ENCODE measurements at places on chromosomes 5 and 9.

- DNase-seq = peak; percentile 32
Observed at GRCh38 chr5:53924392-53924791, 364.0 kb downstream of the NDUFS4 start.

DNA sequence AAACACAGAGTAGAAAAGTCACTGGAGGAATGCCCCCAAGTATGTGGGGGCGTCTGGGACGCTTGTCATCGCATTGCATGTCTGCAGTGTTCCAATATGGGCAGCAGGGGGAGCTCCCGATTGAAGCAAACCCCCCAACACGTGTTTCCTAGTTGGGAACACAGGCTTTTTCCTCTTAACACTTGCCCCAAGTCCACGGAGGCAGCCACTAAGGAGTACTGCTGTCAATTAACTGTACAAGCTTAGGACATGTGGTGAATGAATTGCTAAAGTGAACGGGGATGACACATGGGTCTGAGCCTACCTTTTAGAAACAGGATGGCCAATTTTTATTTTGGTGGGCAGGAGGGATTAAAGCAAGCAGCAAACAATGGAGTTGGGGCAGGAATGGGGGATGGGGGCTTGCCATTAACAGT lies 2.2 kb downstream of the GABRB2 start:
- peak; percentile 54 for DNase-seq

DNA sequence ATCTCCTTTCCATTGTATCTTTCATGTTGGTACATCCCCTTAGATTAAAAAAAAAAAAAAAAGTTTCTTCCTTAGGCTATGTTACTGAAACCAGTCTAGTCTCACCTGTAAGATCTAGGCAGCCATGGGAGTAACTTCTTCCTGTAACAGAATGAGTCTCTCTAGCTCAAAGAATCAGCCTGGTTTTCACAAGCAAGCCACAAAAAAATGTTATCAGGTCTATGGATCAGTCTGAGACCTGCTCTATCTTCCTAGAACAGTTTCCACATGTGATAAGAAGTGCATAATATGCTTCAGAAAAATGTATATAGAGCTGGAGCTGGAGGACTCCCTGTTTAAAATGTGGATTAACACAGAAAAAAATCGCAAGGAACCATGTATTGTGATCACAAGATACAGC lies 53.8 kb downstream of the ARRDC3 start:
- no peak for DNase-seq

- DNase-seq = no peak
Observed at GRCh38 chr5:145465474-145466263, 369.5 kb downstream of the PRELID2 start.

DNA sequence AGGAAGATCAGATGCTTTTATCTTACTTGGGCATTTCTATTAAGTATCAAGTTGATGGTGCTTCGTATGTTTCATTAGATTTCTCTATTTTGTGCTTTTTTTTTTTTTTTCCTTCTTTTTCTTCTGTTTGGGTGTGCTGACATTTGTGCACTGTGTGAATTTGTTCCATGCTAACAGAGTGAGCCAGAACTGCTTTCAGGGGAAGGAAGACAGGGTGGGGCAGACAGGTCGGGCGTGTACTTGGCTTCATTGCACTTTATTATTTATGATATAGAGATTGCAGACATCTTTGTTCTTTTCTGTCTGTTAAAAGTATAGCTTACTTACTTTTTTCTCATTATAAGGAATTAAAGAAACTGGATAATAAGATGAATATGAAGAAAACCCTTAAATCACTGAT lies 112.2 kb downstream of the FGF18 start:
- DNase-seq = no peak

DNA sequence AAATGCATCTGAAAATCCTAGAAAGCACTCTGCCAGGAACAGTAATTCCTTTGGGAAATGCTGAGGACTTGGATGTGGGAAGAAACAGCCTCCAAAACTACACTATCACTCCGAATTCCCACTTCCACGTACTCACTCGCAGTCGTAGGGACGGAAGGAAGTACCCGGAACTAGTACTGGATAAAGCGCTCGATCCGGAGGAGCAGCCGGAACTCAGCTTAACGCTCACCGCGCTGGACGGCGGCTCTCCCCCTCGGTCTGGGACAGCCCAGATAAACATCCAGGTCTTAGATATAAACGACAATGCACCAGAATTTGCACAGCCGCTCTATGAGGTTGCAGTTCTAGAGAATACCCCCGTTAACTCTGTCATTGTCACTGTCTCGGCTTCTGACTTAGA lies 786 bp downstream of the PCDHB3 start:
- DNase-seq = no peak

DNA sequence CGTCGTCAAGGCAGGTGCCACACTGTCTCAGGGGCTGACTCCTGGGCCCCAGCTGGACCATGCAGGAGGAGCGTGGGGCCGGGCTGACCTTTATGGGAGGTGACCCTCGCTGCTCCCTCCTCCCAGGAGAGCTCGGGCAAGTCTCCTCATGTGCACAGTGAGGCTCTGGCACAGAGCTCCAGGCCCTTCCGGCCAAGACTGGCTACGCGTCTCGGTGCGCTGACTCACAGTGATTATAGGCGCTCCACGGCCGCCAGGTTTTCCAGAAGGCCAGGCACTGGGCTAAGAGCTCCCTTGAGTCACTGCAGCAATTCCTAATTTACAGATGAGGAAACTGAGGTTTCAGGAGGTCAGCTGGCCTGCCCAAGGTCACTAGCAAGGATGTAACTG lies 47.4 kb downstream of the VAV2 start:
- peak; percentile 92 for DNase-seq

DNA sequence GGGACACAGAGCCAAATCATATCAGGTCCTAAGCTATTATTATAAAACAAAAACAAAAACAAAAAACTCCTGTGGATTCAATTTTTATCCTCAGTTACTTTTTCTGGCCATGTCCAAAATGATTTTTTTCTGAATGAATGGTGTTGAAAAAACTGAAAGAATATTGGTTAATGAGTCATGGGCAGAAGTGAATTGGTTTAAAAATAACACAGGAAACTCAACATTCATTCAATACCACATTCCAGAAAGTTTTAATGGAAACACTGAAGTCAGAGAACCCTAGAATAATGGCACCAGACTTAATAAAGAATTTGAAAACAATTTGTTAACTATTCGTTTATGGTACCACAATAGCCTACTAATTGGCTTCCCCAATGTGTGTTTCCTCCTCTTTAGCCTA lies 102.4 kb upstream of the CDH9 start:
- DNase-seq = peak; percentile 45

GRCh38 chr5:98314292-98314691 lies 459.2 kb upstream of the RGMB start:
- peak; percentile 93 for DNase-seq

- no peak for DNase-seq
Observed at GRCh38 chr9:132141344-132141947, 20.4 kb upstream of the NTNG2 start.

DNA sequence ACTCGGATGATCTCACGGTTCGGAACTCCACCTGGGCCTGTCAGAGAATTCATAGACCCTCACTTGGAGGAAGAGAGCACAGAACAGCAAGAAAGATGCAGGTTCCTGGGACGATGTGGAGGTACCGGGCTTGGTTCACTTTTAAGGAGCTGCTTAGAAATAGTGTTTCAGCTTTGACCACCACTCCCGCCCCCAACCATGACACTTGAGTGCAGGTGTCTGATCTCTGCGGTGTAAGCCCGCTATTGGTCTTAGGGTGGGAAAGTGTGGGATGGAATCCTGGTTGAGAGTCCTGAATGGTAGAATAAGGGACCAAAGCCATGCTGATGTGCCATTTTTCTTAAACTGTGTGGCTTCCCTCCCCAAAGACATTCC lies 97.2 kb upstream of the LMX1B start:
- DNase-seq = no peak

DNA sequence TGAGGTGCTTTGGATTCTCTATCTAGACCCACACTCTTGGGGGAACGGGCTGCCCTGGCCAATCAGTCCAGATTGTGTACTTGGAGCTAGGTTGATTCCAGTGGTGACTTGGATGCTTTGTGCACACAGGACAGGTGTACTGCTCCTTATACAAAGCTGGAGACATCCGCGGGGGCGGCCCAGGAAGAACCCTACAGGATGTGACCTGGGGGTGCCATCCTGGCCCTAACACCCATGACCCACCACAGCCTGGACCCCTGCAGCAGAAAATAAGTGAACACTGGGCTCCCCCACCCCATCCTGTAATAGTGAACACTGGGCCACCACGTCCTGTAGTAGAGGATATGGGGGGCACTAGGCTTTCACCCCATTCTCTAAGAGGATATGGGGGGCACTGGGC lies 12.1 kb upstream of the PLEKHG4B start:
- DNase-seq = no peak

- DNase-seq = no peak
Observed at GRCh38 chr5:134568337-134568700, 42.8 kb downstream of the JADE2 start.

DNA sequence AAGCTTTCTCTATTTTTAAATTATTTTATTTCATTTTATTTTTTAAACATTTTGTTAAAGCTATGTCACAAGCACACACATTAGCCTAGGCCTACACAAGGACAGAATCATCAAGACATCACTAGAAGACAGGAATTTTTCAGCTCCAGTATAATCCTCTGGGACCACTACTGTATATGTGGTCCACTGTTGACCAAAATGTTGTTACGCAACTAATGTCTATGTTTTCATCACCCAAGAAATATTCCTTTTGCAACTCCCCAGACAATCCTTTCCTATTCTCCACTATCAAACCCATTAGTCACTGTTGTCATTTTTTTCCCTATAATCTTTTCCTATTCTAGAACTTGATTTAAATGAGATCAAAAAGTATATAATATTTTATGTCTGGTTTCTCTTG lies 2371.7 kb upstream of the C9orf72 start:
- DNase-seq = no peak

GRCh38 chr5:142181096-142181495 lies 72.5 kb downstream of the NDFIP1 start:
- no peak for DNase-seq

DNA sequence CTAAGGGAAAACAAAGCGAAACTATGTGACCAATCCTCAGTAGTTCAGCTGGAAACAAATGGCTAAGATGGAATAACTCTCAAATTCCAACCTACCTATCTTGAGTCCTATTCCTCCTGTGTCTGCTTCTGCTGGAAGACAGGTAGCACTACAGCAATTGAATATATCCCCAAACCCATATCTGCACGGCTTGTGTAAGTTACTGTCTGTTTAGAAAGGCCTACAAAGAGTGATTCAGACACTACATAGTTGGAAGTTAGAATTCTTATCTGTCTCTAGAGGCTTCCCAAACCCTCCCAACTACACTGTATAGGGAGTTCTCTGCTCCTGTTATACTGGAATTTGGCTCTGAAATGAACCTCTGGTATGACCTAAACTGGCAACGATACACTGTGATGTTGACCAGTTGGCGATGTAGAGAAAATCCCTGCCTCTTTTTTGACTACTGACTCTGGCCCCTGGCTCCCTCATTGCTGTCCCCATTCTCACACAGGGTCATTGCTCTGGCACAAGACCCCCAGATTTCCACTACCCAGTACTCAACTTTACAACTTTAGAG lies 22.6 kb upstream of the NADK2 start:
- DNase-seq = no peak

- no peak for DNase-seq
Observed at GRCh38 chr5:73306078-73306719, 133.2 kb downstream of the TMEM174 start.

DNA sequence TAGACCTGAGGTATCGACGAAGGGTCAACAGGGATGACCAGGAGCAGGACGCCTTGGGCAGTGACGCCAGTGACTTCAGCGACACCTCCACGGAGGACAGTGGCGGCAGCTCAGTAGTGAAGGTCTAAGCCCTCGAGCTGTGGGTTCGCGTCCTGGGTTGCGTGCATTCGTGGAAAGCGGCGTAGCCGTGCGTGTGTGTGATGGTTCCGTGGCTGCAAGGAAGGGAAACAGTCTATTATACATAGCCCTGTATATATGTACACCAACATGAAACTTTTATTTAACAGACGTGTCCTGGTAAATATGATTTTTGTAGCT lies 8.4 kb downstream of the PPP1R26 start:
- no peak for DNase-seq

- no peak for DNase-seq
Observed at GRCh38 chr5:143525176-143525575, 121.7 kb upstream of the NR3C1 start.

DNA sequence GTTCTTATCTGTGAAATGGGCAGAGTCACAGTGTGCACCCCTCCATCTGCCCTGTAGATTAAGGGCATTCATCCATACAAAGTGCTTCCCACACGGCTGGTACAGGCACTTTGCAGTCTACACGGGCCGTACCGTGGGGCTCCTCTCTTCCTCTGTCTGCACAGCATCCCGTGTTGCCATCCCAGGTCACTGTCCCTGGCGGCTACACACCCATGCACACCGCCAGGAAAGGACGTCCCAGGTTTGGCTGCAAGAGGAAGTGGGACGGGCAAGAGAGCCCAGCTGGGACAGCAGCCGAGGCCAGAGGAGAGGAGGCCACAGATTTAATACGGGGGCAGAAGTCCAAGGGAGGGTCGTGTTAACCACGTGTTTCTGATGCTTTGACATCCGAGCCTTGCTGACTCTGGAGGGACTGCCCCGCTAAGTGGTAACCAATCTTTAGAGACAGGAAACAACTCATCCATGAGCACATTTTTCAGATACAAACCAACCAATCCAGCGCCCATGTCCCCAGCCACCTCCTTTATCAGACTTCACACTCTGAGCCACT lies 120.0 kb downstream of the ZNF354C start:
- no peak for DNase-seq

DNA sequence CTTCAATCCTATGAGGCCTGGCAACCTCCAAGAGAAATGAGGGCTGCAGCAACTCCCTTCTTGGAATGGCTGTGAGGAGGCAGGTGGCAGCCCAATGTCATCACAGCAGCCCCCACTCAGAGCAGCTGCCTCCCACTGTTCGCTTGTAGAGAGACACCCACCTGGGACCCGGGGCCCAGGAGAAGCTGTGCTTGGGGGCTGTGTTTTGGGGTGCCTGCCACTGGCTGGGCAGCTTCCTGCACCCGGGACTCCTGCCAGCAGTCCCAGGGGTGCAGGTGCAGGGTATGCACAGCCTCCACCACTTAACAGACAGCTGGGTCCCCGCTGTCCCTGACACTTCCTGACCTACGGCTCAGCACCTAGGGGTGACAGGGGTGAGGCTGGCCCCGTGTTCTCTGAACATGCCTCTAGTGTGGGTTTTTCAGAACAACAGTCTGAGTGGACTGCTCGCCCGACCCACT lies 26.2 kb downstream of the NIPAL4 start:
- DNase-seq = no peak

- DNase-seq = peak; percentile 79
Observed at GRCh38 chr5:98454407-98454806, 319.1 kb upstream of the RGMB start.

- no peak for DNase-seq
Observed at GRCh38 chr5:87541676-87542075, 128.9 kb upstream of the CCNH start.

GRCh38 chr5:179780362-179780761 lies 13.4 kb upstream of the LTC4S start:
- peak; percentile 41 for DNase-seq
